Breast epithelium (tissue), 4 donors: ENCODE measurements at places on chromosomes 3 and 15. TPM values are rescaled to one million over a fixed set of nuclear protein-coding genes. Genes with fewer than 3 reads are reported as not detected.

The TNIK gene
- total RNA-seq = 17.6 TPM

The ZIC1 gene
- total RNA-seq = 6.1 TPM

The NR2E3 gene
- 1.6 TPM for total RNA-seq

The RNU5B-1 gene
- total RNA-seq = not detected

The TSC22D2 gene
- total RNA-seq = 16.5 TPM

The MCTP2 gene
- total RNA-seq = 46.2 TPM

The CDC25A gene
- 2.6 TPM for total RNA-seq

The KNG1 gene
- total RNA-seq = not detected

The FEZF2 gene
- not detected for total RNA-seq

The MKRN3 gene
- total RNA-seq = not detected

The GADL1 gene
- not detected for total RNA-seq

The NOP10 gene
- 135 TPM for total RNA-seq

GRCh38 chr3:156668073-156668763, 6.2 kb upstream of the TIPARP start:
- no peak for DNase-seq

- DNase-seq = no peak
Observed at GRCh38 chr3:37097776-37098175, 76.6 kb downstream of the LRRFIP2 start.

DNA sequence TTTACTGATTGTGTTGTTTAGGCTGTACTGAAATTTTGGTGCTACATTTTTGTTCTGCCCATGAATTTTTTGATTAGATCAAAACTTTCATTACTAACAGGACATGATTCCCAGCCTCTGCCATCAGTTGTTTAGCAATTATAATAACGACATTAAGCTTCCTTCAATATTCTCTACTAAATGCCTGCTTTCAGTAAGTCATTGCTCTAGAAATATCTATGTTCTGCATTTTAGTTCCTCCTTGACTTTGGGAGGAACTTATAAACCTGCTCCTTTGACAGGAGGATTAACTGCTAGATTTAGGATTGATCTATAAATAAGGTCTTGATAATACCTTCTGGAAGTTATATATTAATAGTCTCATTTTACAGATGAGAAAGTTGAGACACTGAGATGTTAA, 269.1 kb downstream of the RAP2B start:
- DNase-seq = no peak

- no peak for DNase-seq
Observed at GRCh38 chr15:59157840-59158700, 48.6 kb upstream of the LDHAL6B start.

GRCh38 chr3:85476891-85477495, 518.2 kb downstream of the CADM2 start:
- DNase-seq = no peak

GRCh38 chr3:36674816-36675215, 89.5 kb downstream of the DCLK3 start:
- no peak for DNase-seq

- DNase-seq = no peak
Observed at GRCh38 chr15:33500432-33501195, 189.8 kb downstream of the RYR3 start.

- no peak for DNase-seq
Observed at GRCh38 chr15:85616549-85617110, 178.1 kb downstream of the KLHL25 start.

GRCh38 chr15:58115692-58116091, 22.5 kb upstream of the AQP9 start:
- DNase-seq = no peak

- DNase-seq = peak; percentile 79
Observed at GRCh38 chr15:41621200-41622193, 38.7 kb upstream of the MGA start.

DNA sequence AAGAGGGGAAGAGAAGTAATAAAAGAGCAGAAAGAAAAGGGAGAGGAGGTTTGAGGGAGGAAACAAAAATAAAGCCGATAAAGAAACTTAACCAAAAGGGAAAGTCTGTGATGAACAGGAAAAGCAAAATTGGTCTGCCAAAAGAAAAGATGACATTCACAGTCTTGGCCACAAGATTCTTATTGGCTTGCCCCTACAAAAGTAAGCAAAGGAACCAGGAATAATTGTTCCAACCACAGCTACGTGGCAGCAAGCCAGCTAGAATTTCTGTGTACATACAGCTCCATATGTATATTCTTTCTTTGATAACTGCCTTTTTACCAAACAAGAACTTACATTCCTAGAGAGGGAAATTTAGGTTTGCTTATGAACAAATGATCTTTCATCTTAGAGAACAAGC, 79.6 kb downstream of the MLH1 start:
- DNase-seq = peak; percentile 69

GRCh38 chr15:70584441-70584837, 178.9 kb downstream of the UACA start:
- no peak for DNase-seq

GRCh38 chr15:38391191-38391590, 62.7 kb upstream of the FAM98B start:
- DNase-seq = no peak

- no peak for DNase-seq
Observed at GRCh38 chr15:88625943-88626741, 5.0 kb downstream of the AEN start.

GRCh38 chr3:136909187-136909586, 47.2 kb downstream of the NCK1 start:
- no peak for DNase-seq

DNA sequence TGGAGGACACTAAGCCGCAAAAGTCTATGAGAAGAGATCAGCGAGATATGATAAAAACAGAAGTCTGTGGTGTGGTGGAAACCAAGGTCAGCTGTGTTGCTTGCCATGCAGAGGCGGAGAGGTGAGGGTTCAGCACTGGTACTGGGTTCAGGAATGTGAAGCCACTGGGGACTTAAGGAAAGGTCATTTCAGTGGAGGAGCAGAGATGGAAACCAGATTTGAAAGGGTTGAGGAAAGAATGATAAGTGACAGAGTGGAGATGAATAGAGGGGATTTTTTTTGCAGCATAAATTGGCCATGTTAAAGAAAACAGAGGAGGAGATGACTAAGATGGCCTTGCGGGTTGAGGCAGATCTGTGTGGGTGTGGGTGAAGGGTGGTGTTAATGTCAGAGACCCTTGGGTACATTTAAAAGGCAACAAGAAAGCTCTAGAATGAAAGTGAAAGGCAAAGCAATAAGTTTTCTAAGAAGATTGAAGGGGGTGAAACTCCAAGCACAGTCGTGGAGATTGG, 265.5 kb downstream of the ADAMTSL3 start:
- no peak for DNase-seq

GRCh38 chr15:98881526-98882520, 125.8 kb downstream of the PGPEP1L start:
- no peak for DNase-seq

- no peak for DNase-seq
Observed at GRCh38 chr15:59438625-59439290, 772 bp downstream of the FAM81A start.

DNA sequence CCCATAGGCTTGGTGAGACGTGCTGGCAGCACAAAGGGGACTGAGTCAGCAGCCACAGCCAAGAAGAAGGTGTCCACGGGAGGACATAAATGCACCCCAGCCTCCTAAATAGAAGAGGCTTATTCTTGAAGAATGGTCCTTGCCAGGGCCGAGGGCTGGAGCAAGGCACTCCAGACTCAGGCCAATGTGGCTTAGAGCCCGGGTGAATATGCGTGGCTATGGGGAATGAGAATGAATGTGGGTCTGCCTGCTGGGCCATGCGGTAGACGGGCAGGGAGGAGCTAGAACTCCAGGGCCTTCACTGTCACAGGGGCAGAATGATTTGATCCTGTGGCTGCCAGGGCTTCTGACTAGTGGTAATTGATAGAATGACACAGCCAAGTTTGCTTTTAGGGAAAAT, 34.0 kb downstream of the DHX30 start:
- no peak for DNase-seq

GRCh38 chr3:3503411-3503810, 295.8 kb upstream of the LRRN1 start:
- no peak for DNase-seq

- DNase-seq = peak; percentile 49
Observed at GRCh38 chr3:52423173-52423572, 21.7 kb downstream of the SEMA3G start.

- DNase-seq = no peak
Observed at GRCh38 chr15:38193496-38193895, 59.1 kb upstream of the SPRED1 start.

DNA sequence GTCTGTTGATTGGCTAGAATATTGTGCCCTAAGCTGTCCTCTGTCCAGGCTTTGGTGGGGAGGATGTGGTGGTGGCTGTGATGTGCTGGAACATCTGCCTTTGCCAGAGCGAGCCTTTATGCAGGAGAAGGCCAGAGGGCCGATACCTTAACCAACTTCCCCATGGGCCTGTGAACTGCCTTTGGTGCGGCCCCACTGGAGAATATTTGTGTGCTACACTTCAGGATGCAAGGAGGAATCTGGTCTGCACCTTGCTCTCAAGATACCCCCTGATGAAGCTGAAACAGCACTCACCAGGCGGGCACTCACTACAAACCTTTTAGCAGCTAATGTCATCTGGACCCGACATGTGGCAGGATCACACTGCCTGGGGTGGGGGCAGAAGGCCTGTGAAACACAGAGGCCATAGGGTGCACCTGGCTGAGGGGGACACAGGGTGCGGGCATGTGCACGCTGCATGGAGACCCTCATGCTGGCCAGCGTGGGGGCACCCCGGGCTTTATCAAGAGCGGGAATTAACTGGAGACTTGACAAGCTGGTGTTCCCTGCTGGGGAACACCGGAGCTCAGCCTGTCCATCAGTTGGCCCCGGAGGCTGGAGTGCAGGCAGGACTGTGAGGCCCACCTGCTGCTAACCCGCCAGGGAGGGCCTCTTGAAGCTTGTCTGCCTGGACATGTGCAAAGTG, 16.4 kb downstream of the PRR23E start:
- no peak for DNase-seq

- no peak for DNase-seq
Observed at GRCh38 chr15:43440721-43441281, 52.2 kb downstream of the TP53BP1 start.

GRCh38 chr15:90967206-90967605, 12.5 kb downstream of the RCCD1 start:
- no peak for DNase-seq
